Sciatic nerve (tissue), 2 donors: ENCODE measurements at places on chromosomes 12 and 14. TPM values are rescaled to one million over a fixed set of nuclear protein-coding genes. Genes with fewer than 3 reads are reported as not detected.

The PRB3 gene
- not detected for total RNA-seq

The PAH gene
- not detected for total RNA-seq

The RFX4 gene
- not detected for total RNA-seq

The TAS2R9 gene
- not detected for total RNA-seq

The COCH gene
- total RNA-seq = 5.3 TPM

The PIWIL1 gene
- total RNA-seq = not detected

The TCL1B gene
- not detected for total RNA-seq

The KLRC3 gene
- not detected for total RNA-seq

The CHGA gene
- not detected for total RNA-seq

The IL23A gene
- not detected for total RNA-seq

The GDF3 gene
- 1.3 TPM for total RNA-seq

The AREL1 gene
- total RNA-seq = 26.7 TPM

The FRMD6 gene
- 52.0 TPM for total RNA-seq

The CYP27B1 gene
- total RNA-seq = 0.98 TPM

The C12orf43 gene
- 12.4 TPM for total RNA-seq

The POMT2 gene
- total RNA-seq = 30.4 TPM

The NRXN3 gene
- total RNA-seq = 38.1 TPM

The TMEM233 gene
- 0.53 TPM for total RNA-seq

The PXN gene
- 183 TPM for total RNA-seq

The GLIPR1L1 gene
- not detected for total RNA-seq

The RILPL2 gene
- total RNA-seq = 5.3 TPM

The SIX6 gene
- not detected for total RNA-seq
